ENCODE measurements at places on chromosomes 3 and 15.

DNA sequence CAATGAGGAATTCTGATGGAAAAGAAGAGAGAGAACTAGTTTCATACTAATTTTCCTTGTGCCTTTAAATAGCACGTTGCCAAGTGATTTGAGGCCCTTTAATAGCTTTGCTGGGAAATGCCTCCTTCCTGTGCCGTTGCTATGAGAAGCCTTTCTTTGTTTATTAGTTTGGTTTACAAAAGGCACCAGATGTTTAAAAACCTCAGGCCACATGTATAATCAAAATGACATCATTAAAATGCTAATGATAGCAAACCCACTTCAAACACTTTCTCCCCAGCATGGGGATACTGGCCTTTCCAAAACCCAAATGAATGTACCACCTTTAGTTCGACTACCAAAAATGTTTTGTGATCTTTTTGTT lies 50.0 kb upstream of the TBC1D23 start:
- no peak for DNase-seq

DNA sequence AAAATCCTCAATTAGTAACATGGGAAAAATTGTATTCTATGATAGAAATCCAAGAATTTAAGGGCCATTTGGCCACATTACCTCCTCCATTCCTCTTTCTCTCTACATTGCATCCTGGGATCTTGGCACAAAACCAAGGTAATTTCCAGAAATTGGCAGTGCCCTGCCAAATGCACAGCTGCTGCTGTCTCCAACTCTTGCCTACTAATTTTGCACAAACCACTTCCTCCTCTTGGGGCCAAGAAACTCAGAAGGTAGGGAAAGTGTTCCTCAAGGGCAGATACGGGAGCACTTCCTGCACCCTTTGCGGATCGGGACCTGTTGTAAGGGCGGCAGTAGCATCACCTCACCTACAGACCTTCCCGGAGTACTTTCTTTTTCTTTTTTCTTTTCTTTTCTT lies 57.8 kb downstream of the MAP3K13 start:
- peak; percentile 85 for DNase-seq

- DNase-seq: peak; percentile 33
Measured at GRCh38 chr15:100898661-100899462, 19.2 kb downstream of the ALDH1A3 start.

DNA sequence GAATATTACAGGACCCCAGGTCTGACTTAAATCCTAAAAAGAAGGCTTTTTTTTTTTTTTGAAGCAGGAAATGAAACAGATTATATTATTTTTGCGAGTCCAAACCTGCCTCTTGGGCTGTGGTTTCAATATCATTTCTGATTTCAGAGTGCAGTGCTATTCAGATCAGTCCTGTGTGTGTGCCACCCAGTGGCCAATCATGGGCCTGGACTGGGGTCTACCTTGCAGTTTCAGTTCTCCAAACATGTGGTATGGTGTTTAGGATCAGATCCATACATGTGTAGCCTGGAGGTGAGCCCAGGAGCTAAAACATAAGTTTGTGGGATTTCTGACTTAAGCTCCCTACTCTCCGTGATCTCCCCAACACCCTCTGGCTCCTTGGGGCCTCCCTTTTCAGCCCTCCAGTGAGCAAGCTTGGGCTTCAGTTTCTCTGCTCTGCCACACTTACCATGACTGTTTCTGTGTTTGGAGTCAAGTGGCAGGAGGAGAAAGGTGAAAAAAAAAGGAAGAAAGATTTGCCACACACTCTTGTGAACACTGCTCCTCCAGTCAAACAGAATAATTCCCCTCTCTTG lies 12.1 kb upstream of the THSD4 start:
- DNase-seq: no peak

GRCh38 chr3:106842151-106842550 lies 535.1 kb upstream of the CCDC54 start:
- DNase-seq: no peak

Data from G401 (cell line).